ENCODE measurements at places on chromosomes 7 and 10. TPM values are rescaled to one million over a fixed set of nuclear protein-coding genes. Genes with fewer than 3 reads are reported as not detected.

The GRID2IP gene
- total RNA-seq, result not detected

- H3K36me3 ChIP-seq, result peaks cover 7% of the 10 kb centered on the region
- peaks cover 76% of the 10 kb centered on the region for H3K4me1 ChIP-seq
- no peaks in the 10 kb centered on the region for H3K27me3 ChIP-seq
- no peak overlapping the region for H3K27ac ChIP-seq
- no peak overlapping the region for H3K4me3 ChIP-seq
- DNase-seq, result no peak
Measured at GRCh38 chr7:148723166-148723559, 24.5 kb downstream of the CUL1 start.

GRCh38 chr7:111755383-111755782, 193.1 kb upstream of the IMMP2L start:
- H3K36me3 ChIP-seq, result no peaks in the 10 kb centered on the region
- no peak for DNase-seq
- no peak overlapping the region for H3K4me3 ChIP-seq
- peaks cover 5% of the 10 kb centered on the region for H3K27me3 ChIP-seq

- no peaks in the 10 kb centered on the region for H3K27me3 ChIP-seq
- H3K27ac ChIP-seq, result no peak overlapping the region
- DNase-seq, result no peak
- no peak overlapping the region for H3K4me3 ChIP-seq
Measured at GRCh38 chr10:118816471-118817168, 61.9 kb upstream of the CACUL1 start.

- no peaks in the 10 kb centered on the region for H3K4me1 ChIP-seq
- no peaks in the 10 kb centered on the region for H3K27me3 ChIP-seq
- no peak overlapping the region for H3K27ac ChIP-seq
- no peak for DNase-seq
- no peak overlapping the region for H3K4me3 ChIP-seq
Measured at GRCh38 chr10:70690589-70690988, 18.3 kb downstream of the ADAMTS14 start.

The CHST3 gene
- 0.02 TPM for total RNA-seq

- H3K27ac ChIP-seq, result no peak overlapping the region
- no peak overlapping the region for H3K4me3 ChIP-seq
- no peaks in the 10 kb centered on the region for H3K36me3 ChIP-seq
- DNase-seq, result no peak
- peaks cover 21% of the 10 kb centered on the region for H3K27me3 ChIP-seq
Measured at GRCh38 chr7:28315565-28316410, 96.5 kb upstream of the CREB5 start.

GRCh38 chr7:33193308-33193864, 64.0 kb downstream of the BBS9 start:
- DNase-seq, result no peak
- no peak overlapping the region for H3K4me3 ChIP-seq
- H3K27ac ChIP-seq, result no peak overlapping the region

Measured in activated CD4-positive, alpha-beta T cell treated with anti-CD3 and anti-CD28 coated beads, Interleukin-2, amount 10 ng/mL, durations not matched to agents 7 days and 5 days (primary cell).